ENCODE measurements at places on chromosomes 7 and 10.

GRCh38 chr10:86294346-86295265 is 72.0 kb downstream of the GRID1 start:
- DNase-seq: no peak

DNA sequence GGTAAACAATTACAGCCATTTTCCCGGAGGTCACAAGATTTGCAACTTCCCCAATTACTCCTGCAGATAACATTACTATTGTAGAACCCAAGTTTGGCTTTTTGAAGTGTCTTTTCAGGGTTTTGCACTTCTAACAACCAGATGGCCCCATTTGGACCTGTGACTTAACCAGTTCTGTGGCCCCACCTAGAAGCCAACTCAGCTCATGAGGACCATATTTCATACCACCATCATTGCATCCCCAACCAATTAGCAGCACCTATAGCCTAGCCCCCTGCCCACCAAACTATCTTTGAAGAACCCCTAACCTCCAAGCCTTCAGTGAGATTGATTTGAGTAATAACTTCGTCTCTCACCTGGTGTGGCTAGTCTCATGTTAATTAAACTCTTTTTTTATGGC is 51.3 kb upstream of the WDR11 start:
- no peak for DNase-seq

- DNase-seq: no peak
Measured at GRCh38 chr7:139992353-139993044, 70.3 kb downstream of the PARP12 start.

GRCh38 chr7:97096661-97097060 is 20.8 kb upstream of the SDHAF3 start:
- no peak for DNase-seq

GRCh38 chr10:132417957-132418441 is 21.0 kb downstream of the PWWP2B start:
- no peak for DNase-seq

DNA sequence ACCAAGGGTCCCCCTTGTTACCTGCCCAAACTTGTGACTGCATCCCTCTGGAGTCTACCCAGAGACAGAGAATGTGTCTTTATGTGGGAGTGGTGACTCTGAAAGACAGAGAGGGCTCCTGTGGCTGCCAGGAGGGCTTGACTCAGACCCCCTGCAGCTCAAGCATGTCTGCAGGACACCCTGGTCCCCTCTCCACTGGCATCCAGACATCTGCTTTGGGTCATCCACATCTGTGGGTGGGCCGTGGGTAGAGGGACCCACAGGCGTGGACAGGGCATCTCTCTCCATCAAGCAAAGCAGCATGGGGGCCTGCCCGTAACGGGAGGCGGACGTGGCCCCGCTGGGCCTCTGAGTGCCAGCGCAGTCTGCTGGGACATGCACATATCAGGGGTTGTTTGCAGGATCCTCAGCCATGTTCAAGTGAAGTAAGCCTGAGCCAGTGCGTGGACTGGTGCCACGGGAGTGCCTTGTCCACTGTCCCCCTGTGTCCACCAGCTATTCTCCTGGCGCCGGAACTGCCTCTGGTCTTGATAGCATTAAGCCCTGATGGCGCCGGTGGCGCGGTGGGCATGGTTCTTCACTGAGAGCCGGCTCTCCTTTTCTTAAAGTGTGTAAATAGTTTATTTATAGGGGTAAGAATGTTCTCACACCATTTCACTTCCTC is 19.4 kb upstream of the SH2D4B start:
- DNase-seq: no peak

DNA sequence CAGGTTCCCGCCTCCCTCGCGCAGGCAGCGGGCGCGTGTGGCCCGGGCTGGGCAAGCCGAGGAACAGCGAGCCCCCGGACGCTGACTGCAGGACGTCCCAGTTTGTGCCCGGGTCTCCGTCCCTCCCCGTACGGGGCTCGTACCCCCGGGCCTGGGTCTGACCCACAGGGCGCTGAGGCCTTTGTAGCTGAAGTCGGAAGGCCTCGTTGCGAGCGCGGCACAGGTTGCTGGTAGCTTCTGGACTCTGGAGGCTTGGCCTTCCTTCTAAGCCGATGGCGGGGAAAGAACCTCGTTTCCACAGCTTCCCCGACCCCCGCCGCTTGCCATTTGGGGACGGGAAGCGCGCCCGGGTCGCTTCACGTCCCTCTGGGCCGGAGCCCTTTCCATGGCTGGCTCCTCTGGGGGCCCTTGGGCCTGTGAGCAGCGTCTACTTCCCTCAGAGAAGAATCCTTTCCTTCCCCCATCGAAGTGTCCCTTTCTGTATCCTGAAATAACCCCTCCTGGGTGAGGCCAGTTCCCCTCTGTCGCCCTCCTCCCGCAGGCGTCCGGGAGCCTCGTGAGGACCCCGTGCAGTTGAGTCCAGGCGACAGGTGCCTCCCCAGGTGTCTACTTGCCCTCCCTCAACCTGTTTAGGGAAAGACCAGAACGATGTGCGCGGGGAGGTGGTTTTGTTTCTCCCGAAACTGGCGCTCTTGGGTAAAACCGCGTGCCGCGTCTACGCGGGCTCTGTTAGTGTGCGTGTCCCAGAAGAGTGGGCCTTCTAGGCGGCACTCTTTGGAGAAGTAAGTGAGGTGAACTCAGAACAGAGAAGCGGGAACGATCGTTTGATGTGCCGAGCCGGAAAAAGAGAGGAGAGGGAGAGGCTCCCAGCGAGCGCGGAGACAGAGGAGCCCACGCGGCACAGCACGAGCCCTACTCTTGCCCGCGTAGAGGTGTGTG is 9.3 kb downstream of the EVX1 start:
- no peak for DNase-seq

GRCh38 chr10:90947030-90947960 is 26.4 kb upstream of the ANKRD1 start:
- DNase-seq: peak; percentile 28

DNA sequence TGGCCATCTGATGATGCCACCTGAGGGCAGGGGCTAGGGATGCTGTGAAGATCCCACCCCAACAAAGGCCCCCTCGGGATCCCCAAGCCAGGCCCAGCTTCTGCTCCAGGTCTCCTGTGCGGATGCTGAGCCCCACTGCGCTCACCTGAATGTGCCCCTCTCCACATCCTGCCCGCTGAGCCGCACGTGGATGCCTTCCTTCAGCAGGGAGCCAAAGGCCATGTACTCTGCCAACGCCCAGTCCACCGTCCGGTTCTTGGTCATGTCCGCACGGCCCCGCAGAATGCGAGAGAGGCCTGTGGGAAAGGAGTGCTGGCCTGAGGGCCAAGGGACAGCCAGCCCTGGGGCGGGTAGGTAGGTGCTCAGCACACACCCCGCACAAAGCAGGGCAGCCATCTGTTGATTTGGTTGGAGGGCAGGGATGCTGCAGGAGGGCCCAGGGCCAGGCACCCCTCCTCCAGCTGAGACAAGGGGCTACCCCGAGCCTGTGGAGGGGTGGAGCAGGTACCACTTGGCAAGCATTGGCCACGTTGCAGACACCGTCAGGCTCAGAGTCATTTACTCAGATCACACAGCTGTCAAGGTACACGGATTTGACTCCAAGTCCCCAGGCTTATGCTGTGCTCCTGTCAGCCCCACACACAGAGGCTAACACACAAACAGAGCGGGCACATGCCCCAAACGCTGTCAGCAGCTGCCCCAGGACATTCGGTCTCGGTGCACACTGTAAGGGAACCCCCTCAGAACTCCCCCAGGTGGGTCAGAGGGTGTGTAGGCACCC is 19.2 kb downstream of the OGDHL start:
- DNase-seq: no peak

GRCh38 chr7:92623544-92623943 is 33.4 kb upstream of the FAM133B start:
- DNase-seq: no peak

DNA sequence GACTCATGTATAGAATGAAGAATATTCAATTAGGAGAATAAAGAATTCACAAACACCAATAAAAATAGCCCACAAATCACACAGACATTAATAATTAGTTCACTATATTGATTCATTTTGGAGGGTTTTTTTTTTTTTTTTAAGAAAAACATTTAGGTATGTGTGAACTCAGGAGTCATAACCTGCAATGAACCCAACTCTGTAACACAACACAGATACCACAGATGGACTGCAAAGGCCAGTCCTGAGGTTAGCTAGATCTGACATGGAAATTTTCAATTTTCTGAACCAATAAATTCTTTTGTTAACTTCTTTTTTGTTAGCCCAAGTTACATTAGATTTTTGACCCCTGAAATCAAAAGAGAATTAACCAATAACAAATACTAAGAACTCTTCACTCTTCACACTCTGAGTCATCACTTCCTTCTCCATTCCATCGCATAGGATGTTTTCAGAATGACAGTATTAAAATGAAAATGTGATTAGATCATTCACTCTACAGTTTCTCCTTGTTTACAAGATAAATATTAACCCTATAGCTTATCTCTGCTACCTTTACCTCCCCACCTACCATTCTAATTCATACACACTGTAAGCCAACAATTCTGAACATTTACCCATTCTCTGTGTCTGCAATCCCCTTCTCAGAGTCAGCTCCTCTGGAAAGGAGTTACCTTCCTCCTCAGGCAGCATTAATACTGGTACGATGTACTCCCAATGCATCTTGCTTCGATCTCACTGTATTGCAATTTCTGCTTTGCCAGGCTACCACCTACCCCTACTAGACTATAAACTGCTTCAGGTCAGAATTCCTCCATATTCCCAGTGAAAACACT is 141.5 kb downstream of the LRRN3 start:
- peak; percentile 43 for DNase-seq

DNA sequence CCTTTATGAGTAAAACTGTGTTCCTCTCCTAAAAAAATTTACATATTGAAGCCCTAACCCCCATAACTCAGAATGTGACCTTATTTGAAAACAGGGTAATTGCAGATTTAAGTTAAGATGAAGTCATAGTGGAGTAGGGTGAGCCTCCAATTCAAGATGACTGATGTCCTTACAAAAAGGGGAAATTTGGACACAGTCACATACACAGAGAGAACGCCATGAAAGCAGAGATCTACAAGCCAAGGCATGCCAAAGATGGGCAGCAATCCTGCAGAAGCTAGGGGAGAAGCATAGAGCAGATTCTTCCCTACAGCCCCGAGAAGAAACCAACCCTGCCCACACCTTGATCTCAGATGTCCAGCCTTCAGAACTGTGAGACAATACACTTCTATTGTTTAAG is 23.8 kb upstream of the ADD3 start:
- no peak for DNase-seq

GRCh38 chr10:58350619-58351323 is 16.0 kb downstream of the UBE2D1 start:
- DNase-seq: no peak

- DNase-seq: no peak
Measured at GRCh38 chr7:101677797-101678479, 48.8 kb upstream of the MYL10 start.

GRCh38 chr7:105309235-105310169 is 79.2 kb downstream of the SRPK2 start:
- DNase-seq: no peak

- DNase-seq: no peak
Measured at GRCh38 chr7:40498924-40499510, 364.2 kb downstream of the SUGCT start.

DNA sequence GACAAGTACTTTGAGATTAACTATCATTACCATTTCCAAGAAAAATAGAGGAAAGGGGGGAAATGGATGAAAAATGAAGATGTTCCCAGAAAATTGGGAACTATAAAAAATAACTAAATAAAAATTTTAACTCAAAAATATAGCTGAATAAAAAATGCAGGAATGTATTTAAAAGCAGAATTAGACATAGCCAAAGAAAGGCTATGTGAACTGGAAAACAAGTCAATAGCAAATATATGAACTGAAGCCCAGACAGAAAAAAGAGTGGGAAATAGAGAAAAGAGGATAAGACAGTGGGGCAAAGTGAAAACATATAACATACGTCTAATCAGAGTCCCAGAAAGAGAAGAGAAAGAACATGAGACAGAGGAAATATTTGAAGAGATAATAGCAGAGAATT is 10.3 kb downstream of the PPP1R3C start:
- DNase-seq: no peak

GRCh38 chr10:11112718-11113117 is 95.0 kb downstream of the CELF2 start:
- no peak for DNase-seq

DNA sequence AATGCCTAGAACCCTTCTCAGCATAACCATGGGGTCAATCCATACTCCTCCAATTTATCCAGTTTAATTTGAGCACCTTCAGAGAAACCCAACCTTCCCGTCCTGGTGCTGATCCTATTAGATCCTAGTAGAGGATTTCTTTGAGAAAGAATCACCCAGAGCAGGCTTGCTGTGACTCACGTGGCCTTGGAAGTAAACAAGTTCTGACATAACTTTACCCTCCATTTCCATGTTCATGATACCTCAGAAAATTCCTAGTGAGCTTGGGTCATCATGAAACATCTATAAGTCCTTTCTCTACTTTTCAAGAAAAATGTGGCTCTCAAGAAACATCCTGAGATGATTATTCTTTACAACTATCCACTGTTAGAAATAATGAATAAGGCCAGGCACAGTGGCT is 71.7 kb downstream of the PRLHR start:
- DNase-seq: no peak

GRCh38 chr10:76581506-76582256 is 1055.9 kb downstream of the KCNMA1 start:
- DNase-seq: no peak

- no peak for DNase-seq
Measured at GRCh38 chr10:123870260-123870659, 21.3 kb downstream of the CPXM2 start.

- DNase-seq: no peak
Measured at GRCh38 chr10:124170631-124171030, 77.2 kb upstream of the CHST15 start.

DNA sequence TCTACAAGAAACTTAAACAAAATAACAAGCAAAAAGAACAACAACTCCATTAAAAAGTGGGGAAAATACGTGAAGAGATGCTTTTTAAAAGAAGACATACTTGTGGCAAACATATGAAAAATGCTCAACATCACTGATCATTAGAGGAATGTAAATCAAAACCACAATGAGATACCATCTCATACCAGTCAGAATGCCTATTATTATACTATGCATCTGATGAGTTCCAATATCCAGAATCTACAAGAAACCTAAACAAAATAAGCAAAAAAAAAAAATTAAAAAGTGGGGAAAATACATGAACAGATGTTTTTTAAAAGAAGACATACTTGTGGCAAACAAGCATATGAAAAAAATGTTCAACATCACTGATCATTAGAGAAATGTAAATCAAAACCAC is 29.6 kb upstream of the AKR1C3 start:
- no peak for DNase-seq
